NT2/D1 (cell line): ENCODE measurements at places on chromosomes 5 and 9.

DNA sequence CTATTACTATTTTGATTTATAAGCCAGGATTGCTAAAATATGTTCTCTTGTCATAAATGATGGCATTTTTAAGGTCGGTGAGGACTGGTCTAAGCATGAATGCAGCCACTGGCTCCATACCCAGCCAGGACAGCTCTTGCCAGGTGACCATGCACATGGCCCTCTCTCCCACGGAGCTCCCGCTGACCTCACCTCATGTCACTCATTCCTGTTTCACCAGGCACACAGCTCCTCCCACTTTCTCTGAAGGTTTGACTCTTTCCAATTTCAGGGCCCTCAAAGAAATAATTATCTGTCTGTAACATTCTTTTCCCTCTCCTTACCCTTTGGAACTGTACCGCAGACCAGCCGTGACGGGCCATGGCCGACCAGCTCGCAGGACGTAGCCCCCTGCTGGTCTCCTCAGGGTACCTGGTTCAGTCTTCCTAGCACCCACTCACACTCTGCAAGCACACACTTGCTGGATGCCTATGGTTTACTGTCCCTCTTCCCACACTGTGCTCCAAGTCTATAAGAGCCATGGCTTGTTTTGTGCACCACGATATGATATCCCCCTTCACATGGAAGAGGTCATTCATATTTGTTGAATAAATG is 72.5 kb downstream of the LIFR start:
- DNase-seq = no peak

- DNase-seq = no peak
Measured at GRCh38 chr9:137969685-137970084, 92.1 kb downstream of the CACNA1B start.

DNA sequence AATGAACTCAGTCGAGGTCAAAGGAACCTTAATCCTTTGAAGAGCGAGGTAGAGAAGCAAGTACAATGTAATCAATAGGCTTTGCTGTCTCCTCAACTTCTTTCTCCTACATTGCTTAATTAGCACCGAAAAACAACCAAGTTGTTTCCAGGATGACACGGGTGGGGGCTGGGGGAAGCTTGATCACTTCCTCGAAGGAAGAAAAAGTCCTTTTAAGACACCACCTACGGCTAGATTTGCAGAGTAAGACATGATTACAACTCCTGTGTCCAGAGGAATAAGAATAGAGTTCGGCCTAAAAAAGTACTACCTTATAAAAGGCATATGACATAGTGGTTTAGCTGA is 811 bp upstream of the ARRDC3 start:
- DNase-seq = no peak

GRCh38 chr9:4086119-4087090 is 213.5 kb downstream of the GLIS3 start:
- no peak for DNase-seq

- no peak for DNase-seq
Measured at GRCh38 chr9:114216976-114217375, 61.6 kb downstream of the COL27A1 start.

GRCh38 chr5:41908374-41909079 is 4.4 kb downstream of the RIMOC1 start:
- DNase-seq = no peak

DNA sequence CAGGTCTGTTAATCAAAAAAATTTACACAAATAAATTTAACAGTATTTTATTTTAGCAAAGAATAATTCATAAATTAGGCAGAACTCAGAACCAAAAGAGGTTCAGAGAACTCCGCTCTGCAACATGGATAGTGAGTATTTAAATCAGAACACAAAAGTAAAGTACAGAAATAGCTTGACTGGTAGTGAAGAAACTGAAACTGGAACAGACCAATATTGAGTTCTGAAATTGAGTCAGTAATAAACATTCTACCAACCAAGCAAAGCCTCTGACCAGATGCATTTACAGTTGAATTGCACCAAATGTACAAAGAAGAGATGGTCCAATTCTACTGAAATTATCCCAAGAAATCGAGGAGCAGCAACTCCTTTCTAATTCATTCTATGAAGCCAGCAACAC is 1542.8 kb downstream of the EFNA5 start:
- no peak for DNase-seq

- no peak for DNase-seq
Measured at GRCh38 chr9:92663126-92663525, 6.8 kb downstream of the IPPK start.

DNA sequence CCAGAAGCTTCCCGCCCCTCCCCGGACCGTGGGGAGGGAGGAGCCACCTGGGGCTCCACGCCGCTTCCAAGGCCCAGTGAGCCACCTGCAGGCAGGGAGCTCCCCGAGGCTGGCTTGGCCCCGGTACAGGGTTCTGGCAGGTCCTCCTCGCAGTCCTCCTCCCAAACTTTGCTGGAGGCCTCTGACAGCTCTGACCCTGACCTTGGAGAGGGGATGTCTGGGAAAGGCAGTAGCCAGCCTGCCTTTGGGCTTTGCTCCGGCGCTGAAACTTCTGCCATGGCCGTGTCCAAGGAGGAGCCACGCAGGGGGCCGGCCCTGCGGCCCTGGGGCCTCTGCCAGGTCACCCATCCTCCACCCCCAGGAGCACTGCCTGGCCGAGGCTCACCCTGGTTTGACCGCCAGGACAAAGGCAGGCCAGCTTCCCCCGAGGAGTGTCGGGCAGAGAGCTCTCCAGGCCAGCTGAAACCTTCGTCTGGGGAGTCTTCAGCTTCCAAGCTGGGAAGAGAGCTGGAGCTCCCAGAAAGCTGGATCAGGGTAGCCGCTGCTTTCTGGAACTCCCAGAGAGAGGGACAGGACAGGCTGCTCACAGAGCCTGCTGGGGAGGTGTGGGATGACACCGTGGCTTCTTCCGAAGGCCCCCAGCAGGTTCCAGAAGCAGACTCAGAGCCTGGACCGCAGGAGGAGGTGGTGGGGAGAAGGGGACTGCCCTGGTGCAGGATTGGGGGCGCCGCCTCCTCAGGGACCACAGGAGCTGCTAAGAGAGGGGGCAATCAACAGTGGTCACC is 9.0 kb upstream of the QSOX2 start:
- no peak for DNase-seq

DNA sequence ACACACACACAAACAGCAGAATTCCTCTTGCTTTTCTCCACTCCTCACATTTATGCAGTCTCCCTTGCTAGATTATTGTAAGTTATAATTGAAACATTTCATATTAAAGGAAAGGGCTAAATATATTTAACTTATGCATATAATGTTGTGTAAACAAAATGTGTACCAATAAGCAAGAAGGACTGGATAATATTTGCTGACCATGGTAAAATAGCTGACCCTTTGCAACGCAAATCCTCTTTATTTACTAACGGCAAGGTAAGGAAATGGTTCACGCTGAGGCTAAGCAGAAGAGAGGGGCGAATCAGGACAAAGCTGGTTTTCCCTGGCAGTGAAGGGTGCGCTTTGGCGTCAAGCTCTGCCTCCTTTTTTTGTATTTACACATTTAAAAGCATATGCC is 154.2 kb upstream of the IRX4 start:
- no peak for DNase-seq

GRCh38 chr9:126883636-126884035 is 23.2 kb downstream of the ZBTB34 start:
- DNase-seq = no peak

GRCh38 chr9:37156781-37157356 is 36.5 kb downstream of the ZCCHC7 start:
- no peak for DNase-seq

DNA sequence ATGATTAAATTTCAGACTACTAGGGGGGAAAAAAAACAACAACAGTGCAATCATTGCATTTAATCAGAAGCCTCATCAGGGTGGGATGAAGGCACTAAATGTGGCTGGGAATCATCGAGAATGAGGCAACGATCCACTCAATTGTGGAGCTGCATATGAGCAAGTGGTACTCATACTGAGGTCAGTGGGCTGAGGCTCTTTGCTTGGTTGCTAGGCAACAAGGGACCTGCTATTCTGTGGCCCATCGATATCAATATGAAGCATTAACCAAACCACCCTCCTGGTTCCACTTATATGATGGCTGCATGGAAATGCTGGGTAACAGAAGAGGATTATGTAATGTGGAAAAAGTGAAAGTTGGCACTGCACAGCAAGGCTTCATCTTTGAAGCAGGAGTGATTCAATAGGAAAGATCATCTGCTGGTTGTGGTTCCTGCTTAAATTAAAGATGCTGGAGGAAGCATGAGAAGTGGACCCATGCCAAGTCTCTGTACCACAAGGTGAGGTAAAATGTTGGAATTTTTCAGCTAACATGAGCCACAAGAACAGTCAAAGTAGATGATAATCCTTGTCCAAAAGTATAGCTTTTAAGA is 159.8 kb upstream of the HMHB1 start:
- no peak for DNase-seq

DNA sequence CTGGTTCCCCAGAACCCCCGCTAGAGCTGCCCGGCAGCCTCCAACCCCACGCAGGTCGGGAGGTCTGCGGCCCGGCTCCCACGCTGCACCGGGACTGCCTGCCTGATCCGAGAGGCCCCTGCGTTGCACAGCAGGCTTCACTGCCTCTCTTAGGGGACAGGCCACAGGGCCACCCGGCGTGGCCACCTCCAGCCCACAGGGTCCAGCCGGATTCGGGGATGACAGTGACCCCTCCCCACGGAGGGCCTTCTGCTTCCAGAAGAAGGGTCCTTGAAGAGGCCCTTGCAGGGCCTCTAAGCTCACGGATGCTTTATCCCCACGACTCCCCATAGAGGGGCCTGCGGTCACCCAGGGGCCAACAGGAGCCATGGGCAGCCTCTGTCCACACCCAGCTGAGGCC is 66.1 kb upstream of the PPP1R26 start:
- no peak for DNase-seq

- DNase-seq = no peak
Measured at GRCh38 chr9:5866272-5866671, 24.4 kb upstream of the MLANA start.

GRCh38 chr9:1599961-1600360 is 415.2 kb upstream of the SMARCA2 start:
- no peak for DNase-seq

DNA sequence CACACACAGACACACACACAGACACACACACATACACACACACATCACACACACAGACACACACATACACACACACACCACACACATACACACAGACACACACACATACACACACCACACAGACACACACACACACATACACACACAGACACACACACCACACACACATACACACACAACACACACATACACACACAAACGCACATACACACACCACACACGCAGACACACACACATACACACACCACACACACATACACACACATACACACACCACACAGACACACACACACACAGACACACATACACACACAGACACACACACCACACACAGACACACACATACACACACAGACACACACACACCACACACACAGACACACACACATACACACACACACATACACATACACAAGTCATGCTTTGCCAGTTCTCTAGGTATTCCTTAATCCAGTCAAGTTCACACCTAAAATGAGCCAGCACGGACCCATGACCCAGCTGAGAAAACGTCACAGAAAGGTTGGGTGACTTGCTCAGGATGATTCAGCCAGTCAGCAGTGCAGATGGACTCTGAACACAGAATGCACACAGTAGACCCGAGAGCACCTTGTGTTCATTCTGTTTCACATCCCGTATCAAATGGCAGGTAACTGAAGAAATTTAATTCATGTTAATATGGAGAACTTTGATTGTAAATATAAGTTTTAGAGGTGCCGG is 746.4 kb downstream of the MTRR start:
- no peak for DNase-seq

DNA sequence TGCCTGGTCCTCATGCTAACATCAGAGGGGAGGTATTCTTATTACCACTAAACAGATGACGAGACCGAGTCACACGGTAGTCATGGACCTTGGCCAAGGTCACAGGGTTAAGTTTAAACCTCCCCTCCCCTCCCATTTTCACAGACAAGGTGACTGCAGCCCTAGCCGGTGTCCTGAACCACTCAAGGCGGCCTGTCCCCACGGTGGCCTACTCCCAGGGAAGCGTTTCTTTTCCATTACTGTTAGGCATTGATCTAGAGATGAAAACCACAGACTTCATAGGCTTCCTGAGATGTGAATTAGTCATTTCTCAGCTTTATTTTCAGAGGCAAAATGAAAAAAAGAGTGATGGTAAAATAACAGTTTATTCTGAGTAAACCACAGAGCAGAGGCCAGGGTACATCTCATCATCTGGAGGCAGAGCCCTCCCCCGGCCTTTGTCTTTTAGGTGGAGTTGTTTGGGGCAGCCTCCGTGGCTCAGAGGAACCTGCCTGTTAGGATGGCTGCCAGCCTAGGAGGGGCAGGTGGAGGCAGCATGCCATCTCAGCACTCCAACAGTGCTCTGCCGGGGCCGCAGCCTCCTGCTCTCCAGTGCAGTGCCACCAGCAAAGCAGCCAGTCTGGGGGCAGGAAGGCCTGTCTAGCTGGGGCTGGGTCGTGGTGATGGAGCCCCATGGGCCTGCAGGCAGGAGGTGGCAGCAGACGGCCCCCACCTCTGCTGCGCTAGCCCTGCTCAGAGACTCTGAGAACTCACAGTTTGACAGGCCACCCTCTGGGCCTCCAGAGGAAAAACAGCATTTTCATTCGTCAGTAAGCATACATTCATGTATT is 71.2 kb downstream of the RAPGEF1 start:
- DNase-seq = no peak

DNA sequence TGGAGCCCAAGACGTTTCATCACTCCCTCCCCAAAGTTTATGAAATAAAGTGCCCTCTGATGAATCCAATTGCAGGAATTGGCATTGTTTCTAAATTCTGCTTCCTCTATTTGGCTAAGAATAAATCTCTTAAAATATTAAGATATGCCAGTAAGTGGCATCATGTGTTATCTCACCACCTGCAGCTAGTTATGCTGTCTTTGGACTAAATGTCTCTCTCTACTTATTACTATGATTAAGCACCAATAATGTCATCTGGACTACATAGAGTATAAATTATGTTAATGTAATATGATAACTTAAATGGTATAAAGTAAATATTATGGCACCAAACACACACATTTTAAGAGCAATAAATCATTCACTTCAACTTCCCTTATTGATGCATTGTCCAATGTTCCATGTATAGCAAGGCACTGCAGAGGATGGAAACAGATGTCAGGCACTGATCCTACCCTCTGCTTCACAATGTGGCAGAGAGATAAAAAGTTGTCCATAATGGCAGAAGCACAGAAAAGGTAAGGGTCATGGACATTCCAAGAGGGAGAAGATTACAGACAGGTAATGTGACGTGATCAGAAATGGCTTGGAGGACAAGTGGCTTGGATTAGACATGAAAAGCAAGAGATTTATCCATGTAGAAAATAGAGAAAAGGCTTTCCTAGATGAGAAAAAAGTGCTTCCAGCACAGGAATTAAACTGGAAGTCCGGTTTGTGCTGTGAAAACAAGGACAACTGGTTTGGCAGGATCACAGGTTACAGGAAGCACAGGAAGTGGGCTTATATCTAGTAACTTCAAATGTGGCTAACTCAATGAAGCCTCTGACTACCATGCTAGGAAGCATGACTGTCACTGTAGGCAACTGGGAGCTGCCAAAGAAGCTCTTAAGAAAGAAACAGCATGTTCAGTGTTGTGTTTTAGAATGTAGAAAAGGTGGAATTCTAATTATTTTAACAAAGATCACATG is 26.7 kb downstream of the MARCHF11 start:
- DNase-seq = no peak

GRCh38 chr9:31347082-31347617 is 1037.3 kb upstream of the ACO1 start:
- DNase-seq = no peak
